ENCODE measurements at places on chromosomes 13 and 19.
A peak's percentile ranks its signal among the peaks of the same experiment; 100 is the strongest.

DNA sequence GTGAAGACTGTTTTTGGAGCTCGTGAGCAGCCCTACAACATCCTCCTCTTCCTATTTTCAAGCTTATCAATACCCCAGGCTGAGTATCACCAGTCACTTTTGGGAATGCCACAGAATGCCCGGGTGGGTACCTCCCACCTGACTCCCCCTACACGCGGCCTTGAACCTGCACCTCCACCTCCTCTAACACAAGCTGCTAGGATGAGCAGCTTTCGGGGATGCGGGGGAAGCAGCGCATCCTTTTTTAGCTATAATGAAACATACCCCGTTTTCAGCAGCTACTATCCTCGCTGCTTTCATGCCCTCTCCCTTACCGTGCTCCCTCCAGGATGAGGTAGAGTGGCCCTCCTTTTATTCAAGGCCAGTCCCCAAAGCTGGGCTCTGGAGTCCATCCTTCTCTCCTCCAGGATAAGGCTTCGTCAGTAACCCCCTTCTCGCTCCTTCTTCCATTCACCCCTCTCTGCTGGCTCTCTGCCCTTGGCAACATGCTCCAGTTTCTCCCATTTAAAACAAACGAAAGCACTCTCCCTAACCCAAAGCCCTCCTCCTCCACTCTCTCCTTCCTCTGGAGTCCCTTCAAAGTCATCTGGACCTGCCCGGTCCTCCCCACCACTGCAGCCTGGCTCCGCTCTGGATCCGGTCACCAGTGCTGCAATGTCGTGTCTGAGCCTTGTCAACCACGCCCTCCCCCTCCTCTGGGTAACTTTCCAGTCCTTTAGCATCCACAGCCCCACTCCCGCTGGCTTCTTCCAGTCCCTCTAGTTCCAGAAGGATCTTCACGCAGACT, 55.3 kb downstream of the STK24 start:
- no peak for DNase-seq

DNA sequence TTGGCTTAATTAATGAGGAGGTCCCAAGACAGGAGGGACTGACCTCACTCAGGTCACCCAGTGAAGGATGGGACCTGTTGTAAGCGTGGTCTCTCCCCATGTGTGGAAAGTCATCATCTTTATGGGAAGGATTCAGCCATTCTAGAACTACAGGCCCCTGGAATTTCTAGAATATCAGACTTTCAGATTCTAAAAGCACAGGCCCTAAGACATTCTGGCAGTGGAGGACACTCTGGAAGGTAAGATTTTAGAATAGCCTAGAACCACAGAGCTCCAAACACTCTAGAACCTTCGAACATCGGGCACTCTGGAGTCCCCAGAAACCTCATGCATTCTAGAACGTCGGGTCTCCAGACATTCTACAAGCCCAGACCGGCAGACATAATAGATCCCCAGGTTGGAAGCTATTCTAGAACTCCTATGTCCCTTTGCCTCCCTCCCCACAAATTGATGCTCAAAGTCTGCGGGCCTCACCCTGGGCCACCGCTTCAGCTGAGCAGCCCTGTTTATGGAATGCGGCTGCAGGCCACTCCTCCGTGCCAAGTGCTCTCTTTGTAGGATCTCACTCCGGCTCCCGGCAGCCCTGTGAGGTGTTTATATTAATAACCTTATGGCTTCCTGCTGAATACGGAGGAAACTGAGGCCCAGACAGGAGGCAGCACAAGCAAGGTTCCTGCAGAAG, 1.9 kb upstream of the KLK15 start:
- DNase-seq, result no peak

DNA sequence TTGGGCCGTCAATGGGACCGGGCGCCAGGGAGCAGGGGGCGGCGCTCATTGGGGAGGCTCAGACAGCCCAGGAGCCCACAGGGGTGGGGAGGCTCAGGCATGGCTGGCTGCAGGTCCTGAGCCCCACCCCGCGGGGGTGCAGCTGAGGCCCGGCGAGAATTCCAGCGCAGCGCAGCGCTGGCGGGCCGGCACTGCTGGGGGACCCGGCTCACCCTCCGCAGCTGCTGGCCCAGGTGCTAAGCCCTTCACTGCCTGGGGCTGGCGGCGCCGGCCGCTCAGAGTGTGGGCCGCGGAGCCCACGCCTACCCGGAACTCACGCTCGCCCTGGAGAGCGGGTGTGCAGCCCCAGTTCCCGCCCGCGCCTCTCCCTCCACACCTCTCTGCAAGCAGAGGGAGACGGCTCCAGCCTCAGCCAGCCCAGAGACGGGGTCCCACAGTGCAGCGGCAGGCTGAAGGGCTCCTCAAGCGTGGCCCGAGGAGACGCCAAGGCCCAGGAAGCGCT, 1227.4 kb downstream of the PCDH17 start:
- DNase-seq, result no peak

- DNase-seq, result no peak
Measured at GRCh38 chr19:15828121-15828610, 12.7 kb upstream of the OR10H1 start.

DNA sequence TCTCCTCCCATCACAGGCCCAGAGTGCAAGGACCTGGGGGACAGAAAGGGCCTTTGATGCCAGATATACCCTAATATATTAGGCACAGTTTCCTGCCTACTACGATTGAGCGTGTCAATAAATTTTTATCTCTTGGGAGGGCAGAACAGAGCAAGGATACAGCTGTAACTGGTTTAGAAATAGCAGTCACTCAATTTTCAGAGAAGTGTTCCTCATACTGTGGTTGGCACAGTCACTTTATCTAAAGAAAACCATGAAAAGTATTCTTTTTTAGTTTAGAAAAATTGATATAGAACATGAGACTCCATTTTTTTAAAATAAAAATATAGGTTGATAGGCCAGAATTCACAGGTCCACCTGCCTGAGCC, 460 bp upstream of the ZNF155 start:
- no peak for DNase-seq

DNA sequence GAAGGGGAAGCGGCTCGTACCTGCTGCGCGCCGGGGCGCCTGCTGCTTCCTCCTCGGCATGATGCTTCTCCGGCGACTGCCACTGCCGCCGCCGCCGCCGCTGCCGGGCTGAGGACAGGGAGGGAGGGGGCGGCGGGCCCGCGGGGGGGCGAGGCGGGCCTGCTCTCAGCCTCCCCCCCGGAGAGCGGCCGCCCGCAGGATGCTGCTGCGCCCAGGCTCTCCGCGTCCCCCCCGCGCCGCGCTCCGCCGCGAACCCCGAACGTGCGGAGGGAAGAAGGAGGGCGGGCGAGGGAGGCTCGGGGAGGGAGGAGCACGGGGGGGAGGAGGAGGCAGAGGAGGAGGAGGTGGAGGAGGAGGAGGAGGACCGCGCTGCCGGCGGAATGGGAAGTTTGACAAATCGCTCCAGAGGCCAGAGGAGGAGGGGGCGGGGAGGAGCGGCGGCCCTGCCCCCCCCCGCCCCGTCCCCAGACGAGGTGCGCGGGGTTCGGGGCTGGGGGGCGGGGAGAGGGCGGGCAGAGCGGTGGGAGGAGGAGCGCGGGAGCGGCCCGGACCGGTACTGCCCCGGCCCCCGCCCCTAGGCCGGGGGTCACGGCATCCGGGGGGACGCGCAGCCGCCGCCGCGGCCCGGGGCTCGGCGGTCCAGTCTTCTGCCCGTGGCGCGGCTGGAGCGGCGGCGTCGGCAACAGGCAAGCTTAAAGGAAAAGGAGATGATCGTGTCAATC, at the start of gene TSHZ3:
Gene TSHZ3 (minus strand): TSS at position 277 of the 722 bp plus-strand sequence. CDS start 217 bp downstream, at position 60.
- no peak for DNase-seq

- DNase-seq, result peak; percentile 72
Measured at GRCh38 chr13:47932950-47933923, 67.8 kb downstream of the SUCLA2 start.

DNA sequence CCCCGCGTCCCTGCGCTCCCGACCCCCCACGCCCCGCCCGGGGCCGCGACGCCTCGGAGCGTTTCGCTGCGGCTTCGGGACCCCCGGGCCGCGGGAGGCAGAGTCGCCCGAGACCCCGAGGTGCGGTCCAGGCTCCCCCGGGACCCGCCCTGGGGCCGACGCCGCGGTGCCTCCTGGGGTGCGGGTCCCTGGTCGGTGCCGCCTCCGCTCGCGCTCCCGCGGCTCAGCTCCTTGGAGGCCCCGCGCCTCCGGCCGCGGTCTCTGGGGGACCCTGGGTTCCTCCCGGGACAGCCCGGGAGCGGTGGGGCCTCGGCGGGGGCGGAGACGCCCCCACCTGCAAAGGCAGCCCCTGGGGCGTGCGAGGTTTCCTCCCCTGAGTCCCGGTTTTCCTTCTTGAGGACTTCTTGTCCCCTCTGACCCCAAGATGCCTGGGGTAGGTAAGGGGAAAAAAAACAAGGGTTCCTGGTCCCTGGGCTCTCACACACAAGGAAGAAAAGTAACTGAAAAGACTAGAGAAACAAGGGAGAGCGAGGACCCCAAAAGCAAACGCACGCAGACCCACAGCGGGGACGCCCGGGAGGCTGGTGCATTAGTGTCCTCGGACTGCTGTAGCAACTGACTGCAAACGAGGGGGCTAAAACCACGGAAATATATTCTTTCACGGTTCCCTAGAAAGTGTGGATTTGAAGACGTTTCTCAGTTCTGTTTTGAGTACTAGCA, 740 bp downstream of the ZNF555 start:
- no peak for DNase-seq

GRCh38 chr13:98823442-98823841, 71.0 kb upstream of the SLC15A1 start:
- DNase-seq, result no peak

GRCh38 chr19:19335408-19336158, 15.0 kb downstream of the MAU2 start:
- DNase-seq, result no peak

DNA sequence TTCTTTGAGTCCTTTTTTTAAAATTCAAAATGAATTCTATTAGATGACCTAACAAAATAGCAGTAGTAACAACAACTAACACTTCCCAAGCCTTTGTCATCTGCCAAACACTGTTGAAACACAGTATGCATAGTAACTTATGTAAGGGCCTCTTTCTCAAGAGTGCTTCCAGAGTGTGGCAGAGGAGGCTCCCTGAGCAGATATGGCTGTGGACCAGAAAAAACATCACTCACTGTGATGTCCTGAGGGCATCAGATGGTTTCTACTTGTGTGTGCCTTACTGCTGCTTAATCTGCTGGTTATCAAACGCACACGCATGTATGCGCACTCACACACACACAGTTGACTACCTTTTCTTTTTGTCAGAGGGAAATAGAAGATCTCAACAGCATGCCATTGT, 110.8 kb downstream of the DLEU7 start:
- DNase-seq, result peak; percentile 58

DNA sequence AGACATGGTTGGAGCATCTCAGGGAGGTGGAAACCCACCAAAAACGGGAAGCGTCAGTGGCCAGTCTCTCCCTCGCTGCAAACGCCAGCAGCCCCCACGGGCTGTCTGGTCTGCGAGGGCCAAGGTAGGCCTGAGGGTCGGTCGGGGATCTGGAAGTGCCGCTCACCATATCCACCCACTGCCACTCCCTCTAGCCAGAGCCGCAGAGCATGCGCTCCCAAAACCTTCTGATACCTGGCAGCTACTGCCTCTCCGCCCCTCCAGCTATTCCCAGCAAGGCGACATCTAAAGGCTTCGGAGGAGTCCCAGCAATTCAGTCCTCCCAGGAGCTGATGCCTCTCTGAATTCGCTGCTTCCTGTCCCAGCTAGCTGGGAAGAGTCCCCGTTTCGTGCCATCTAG, 4.4 kb upstream of the FKRP start:
- DNase-seq, result no peak

DNA sequence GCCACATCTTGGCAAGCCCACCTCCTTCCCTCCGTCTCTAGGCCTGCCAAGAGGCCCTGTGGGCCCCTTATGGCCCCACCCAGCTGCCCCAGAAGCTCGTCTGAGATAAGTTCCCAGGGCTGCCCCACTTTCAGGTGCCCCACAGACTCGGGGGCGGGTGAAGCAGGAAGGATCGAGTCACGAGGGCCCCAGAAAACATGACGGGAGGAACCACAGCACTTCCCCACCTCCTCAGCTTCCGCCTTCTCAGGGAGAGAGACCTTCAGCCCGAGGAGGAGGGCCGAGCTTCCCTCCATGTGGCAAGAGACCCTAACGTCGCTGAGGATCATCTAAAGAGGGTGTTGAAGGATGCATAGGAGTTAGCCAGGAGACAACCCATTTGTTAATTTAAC, 4.5 kb upstream of the IL12RB1 start:
- DNase-seq, result peak; percentile 73

- DNase-seq, result no peak
Measured at GRCh38 chr13:54029720-54030119, 1001.1 kb downstream of the OLFM4 start.

GRCh38 chr19:44792281-44792680, 14.6 kb downstream of the CBLC start:
- no peak for DNase-seq

DNA sequence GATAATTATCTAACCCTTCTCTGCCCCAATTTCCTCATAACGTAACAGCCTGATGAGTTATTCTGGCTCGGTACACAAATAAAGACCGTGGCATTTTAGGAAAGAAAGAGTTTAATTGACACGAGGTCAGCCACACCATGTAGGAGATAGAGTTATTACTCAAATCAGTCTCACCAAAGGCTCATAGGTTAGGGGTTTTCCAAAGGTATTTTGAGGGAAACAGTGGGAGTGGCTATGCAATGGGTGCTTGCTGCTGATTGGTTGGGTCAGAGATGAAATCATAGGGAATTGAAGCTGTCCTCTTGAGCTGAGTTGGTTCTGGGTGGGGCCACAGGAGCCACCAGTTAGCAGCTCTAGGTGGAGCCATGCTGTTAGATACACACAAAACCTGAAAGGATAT, 137.5 kb downstream of the FREM2 start:
- no peak for DNase-seq

GRCh38 chr19:39139971-39140453, 14.4 kb downstream of the PAK4 start:
- no peak for DNase-seq

- no peak for DNase-seq
Measured at GRCh38 chr13:76892488-76892887, 6.3 kb upstream of the KCTD12 start.

GRCh38 chr19:15212711-15213110, 11.9 kb upstream of the NOTCH3 start:
- DNase-seq, result peak; percentile 98

GRCh38 chr19:12205296-12205695, 42.4 kb downstream of the ZNF136 start:
- DNase-seq, result no peak

DNA sequence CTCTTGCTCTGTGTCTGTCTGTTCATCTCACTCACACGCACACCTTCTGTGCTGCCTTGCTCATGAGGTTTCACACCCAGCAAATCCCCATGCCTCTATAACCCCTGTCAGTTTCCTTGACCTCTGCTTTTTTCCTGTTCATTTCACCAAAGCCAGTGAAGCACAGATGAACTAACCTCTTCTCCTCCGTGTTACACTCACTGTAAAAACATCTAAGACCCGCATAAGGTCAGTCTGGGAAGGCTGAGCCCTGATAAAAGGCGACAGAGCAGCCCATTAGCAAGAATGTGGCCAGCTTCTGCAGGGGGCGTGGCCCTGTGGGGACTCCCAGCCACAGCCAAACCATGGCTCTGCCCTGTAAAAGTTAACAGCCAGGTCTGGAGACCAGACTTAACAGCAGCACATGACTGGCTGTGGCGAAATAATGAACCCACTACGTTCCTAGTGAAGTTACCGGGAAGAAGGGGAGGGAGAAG, 42.8 kb upstream of the NPAS1 start:
- peak; percentile 17 for DNase-seq

Measured in inflammatory macrophage treated with lipopolysaccharide for 1 hour (primary cell).